ENCODE measurements at places on chromosomes 6 and 20. TPM values are rescaled to one million over a fixed set of nuclear protein-coding genes. Genes with fewer than 3 reads are reported as not detected.

Gene EPPIN
- total RNA-seq, result not detected

Gene MAPK14
- total RNA-seq, result 72.0 TPM

DNA sequence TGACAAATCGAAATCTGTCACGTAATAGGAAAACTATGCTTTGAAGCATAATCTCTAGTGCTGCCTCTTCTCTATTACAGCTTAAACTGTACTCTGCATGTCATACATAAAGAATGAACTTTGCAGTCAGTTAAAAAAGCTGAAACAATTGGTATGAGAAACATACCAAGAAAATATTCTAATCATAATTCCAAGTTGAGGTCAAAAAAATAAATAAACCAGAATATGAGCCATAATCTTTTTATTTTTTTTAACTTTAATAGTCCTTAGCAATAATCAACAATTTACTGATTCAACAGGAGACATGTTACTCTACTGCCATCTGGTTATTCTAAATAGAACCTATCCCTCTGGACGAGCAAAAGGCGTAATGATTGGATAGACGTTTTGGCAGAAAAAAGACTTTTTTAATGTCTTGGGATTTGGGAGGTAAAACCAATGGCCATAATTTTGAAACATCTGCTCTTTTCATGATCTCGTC, 224.4 kb upstream of the FLRT3 start:
- H3K36me3 ChIP-seq, result no peaks in the 10 kb centered on the region
- no peaks in the 10 kb centered on the region for H3K27me3 ChIP-seq
- DNase-seq, result no peak
- peaks cover 15% of the 10 kb centered on the region for H3K4me1 ChIP-seq

- no peak overlapping the region for H3K27ac ChIP-seq
- H3K36me3 ChIP-seq, result no peaks in the 10 kb centered on the region
- H3K4me1 ChIP-seq, result peaks cover 13% of the 10 kb centered on the region
- no peak overlapping the region for H3K4me3 ChIP-seq
Observed at GRCh38 chr6:21085643-21086042, 507.9 kb upstream of the SOX4 start.

DNA sequence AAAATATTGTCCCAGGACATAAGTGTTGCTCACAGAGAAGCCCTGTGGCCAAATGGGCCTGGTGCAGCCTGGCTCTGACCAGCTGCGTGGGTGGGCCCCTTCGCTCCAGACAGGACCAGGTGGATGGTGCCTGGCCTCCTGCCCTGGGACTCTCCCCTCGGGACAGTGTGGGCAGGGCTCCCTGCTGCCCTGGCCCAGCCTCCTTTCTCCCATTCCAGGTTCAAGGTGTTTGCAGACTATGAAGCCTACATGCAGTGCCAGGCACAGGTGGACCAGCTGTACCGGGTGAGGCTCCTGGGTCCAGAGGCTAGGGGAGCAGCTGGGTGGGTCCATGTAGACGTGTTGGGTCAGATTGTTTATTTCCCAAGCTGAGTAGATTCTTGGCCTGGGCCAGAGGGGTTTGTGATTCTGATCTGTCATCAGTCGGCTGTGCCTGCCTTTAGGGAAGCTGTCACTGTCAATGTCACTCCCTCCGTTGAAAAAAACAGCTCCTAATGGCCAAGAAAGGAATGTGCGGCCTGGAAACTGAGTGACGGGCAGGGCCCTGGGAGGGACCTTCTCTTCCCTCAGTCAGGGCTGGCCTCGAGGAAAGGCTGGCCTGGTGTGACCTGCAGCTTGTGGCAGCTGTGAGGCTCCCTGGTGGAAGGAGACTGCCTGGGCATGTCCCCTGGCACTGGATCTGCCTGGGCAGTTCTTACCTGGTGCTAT, 47.7 kb downstream of the PYGB start:
- H3K4me3 ChIP-seq, result no peak overlapping the region
- H3K4me1 ChIP-seq, result no peaks in the 10 kb centered on the region
- H3K27ac ChIP-seq, result no peak overlapping the region
- no peak for DNase-seq

GRCh38 chr6:55180258-55180657, 5.9 kb downstream of the HCRTR2 start:
- no peaks in the 10 kb centered on the region for H3K4me1 ChIP-seq
- H3K27me3 ChIP-seq, result no peaks in the 10 kb centered on the region
- H3K27ac ChIP-seq, result no peak overlapping the region

DNA sequence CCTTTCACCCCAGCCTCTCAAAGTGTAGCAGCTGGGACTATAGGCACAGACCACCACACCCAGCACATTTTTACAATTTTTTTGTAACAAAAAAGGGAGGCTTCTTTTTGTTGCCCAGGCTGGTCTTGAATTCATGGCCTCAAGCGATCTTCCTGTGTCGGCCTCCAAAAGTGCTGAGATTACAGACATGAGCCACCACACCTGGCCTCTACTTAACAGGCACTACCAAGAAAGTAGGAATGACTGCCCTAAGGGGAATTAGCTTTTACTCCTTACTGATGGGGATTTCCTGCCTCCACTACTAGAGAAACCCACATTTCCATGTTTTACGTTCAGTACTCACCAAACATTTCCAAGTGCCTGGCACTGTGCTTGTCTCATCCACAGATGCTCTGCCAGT, 109.6 kb downstream of the CARMIL1 start:
- no peak for DNase-seq
- no peaks in the 10 kb centered on the region for H3K4me1 ChIP-seq
- no peaks in the 10 kb centered on the region for H3K27me3 ChIP-seq
- H3K36me3 ChIP-seq, result no peaks in the 10 kb centered on the region
- no peak overlapping the region for H3K27ac ChIP-seq
- H3K4me3 ChIP-seq, result no peak overlapping the region

DNA sequence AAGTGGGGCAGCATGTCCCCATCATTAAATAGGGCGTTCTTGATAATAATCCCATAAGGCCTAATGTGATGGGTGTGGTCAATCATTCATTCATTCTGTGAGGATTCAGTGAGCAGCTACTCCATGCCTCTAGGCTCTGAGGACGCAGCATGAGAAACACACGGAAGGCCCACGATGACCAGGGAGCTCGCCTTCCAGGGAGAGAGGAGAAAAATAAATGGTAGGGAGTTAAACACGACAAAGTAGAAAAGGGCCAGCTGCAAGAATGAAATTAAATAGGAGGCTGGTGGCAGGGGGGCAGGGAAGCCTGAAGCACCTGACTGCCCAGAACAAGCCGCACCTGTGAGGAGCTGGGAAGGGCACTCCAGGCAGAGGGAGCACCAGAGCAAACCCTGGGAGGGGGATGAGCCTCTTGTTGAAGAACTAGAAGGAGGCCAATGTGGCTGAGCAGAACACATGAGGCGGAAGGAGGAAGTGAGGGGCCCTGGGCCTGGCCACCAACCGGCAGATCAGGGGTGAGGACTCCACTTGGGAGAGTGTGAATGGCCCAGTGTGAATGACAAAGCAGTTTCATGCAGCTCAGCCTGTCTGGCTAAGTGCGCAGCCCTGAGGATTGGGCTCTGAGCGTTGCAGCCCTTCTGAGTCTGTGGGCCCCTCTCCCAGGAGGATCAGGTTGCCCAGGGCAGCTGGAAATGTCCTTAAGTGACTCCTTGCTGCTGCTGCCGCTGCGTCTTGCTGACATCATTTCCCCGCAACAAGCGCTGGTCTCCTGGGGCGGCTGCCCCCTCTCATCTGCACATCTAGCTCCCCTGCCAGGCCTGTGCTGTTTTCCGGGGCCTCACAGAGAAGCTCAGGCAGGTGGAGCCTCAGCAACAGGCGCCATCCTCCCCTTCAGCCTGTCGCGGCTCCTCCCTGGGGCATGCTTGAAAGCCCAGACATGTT, 99.9 kb downstream of the CDH26 start:
- H3K36me3 ChIP-seq, result no peaks in the 10 kb centered on the region
- peak; percentile 48 for DNase-seq
- H3K27me3 ChIP-seq, result no peaks in the 10 kb centered on the region

GRCh38 chr6:132505158-132505557, 7.8 kb downstream of the STX7 start:
- no peaks in the 10 kb centered on the region for H3K36me3 ChIP-seq
- H3K4me3 ChIP-seq, result no peak overlapping the region
- no peak for DNase-seq

- H3K27ac ChIP-seq, result peak overlapping the region; percentile 54
- DNase-seq, result no peak
- H3K27me3 ChIP-seq, result no peaks in the 10 kb centered on the region
Observed at GRCh38 chr6:20204512-20204894, 7.8 kb downstream of the MBOAT1 start.

GRCh38 chr6:33724102-33725023, 12.9 kb upstream of the UQCC2 start:
- no peak for DNase-seq
- H3K4me1 ChIP-seq, result no peaks in the 10 kb centered on the region
- H3K27ac ChIP-seq, result no peak overlapping the region
- no peak overlapping the region for H3K4me3 ChIP-seq

- DNase-seq, result no peak
- no peak overlapping the region for H3K4me3 ChIP-seq
- peaks cover 19% of the 10 kb centered on the region for H3K4me1 ChIP-seq
- no peak overlapping the region for H3K27ac ChIP-seq
- H3K36me3 ChIP-seq, result no peaks in the 10 kb centered on the region
- no peaks in the 10 kb centered on the region for H3K27me3 ChIP-seq
Observed at GRCh38 chr20:44532981-44533331, 11.1 kb upstream of the SERINC3 start.

DNA sequence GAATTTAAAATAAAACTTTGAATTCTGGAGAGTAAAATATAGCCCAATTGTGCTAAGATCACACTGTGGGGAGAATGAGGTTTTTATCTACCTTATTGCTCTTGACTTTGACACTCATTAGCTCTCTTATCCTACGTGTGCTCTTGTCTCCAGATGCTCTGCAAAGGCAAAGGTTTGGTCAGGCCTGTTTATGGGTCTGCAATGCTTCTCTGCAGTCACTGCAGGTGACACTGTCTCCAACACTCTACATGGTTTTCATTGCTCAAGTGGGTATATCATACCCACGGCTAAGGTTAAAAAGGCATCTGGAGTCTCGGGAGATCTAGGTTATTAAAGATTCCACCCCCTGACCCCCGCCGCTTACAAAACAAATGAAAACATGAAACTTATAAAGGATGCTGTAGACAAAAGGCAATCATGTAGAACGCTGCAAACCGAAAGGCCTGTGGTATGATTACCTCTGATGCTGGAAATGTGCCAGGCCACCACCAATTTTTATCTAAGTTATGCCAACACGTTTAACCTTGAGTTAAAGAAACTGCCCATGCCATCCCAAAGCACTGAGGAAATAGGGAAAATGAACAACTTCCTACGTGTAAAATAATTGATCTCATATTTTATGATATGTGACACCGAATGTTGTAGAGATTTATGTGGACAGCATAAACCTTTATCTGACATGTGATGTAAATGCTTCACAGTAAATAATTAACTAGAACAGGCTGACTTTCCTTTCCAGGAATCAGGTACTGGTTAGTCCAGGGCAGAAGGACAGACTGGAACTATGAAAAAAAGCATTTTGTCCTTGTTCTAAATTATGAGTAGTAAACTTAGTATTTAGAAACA, 238.2 kb upstream of the NOX3 start:
- peak; percentile 6 for DNase-seq
- no peaks in the 10 kb centered on the region for H3K27me3 ChIP-seq
- H3K4me1 ChIP-seq, result peaks cover 16% of the 10 kb centered on the region
- no peaks in the 10 kb centered on the region for H3K36me3 ChIP-seq
- H3K4me3 ChIP-seq, result no peak overlapping the region

- no peak overlapping the region for H3K27ac ChIP-seq
- DNase-seq, result no peak
- no peaks in the 10 kb centered on the region for H3K4me1 ChIP-seq
- H3K4me3 ChIP-seq, result no peak overlapping the region
- no peaks in the 10 kb centered on the region for H3K27me3 ChIP-seq
- H3K36me3 ChIP-seq, result no peaks in the 10 kb centered on the region
Observed at GRCh38 chr6:134634966-134635365, 314.9 kb downstream of the ALDH8A1 start.

GRCh38 chr6:167703347-167703746, 123.4 kb upstream of the AFDN start:
- H3K4me3 ChIP-seq, result no peak overlapping the region
- no peaks in the 10 kb centered on the region for H3K36me3 ChIP-seq
- no peaks in the 10 kb centered on the region for H3K4me1 ChIP-seq
- H3K27me3 ChIP-seq, result no peaks in the 10 kb centered on the region
- no peak for DNase-seq

DNA sequence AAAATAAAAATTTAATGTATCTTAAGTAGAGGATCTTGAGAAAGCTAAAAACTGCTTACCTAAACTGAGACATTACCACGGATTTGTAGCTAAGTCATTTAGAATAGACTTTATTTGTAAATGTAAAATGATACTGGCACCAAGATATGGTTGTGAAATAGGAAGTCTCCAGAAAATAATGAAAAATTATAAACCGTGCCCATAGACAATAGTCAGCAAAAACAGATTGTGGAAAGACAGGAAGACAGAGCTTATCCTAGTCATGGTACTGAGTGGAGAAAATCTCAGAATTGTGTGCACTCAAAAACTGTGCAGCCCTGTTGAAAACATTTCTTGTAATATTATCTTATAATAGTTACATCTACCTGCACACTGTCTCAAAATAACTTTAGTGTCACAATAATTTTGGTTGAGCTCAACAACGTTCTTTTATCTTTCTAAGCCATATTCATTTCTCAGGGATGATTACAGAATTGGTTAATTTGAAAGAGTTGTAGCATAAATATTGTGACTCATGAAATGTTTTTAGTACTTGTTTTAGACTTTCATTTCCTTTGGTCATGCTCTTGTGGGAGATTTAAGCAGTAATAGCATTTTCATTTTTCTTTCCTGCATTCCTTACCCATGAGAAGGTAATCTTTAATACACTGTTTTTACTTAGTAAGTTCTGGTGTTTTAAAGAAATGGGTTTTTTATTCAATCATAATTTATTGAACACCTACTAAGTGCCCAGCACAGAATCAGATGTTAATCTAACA, 174.5 kb downstream of the SOX4 start:
- H3K4me1 ChIP-seq, result 0 out of 2 replicates have a peak, but pooled peaks cover 5% of the 10 kb centered on the region
- no peaks in the 10 kb centered on the region for H3K36me3 ChIP-seq
- no peak overlapping the region for H3K4me3 ChIP-seq
- no peak overlapping the region for H3K27ac ChIP-seq
- no peak for DNase-seq

DNA sequence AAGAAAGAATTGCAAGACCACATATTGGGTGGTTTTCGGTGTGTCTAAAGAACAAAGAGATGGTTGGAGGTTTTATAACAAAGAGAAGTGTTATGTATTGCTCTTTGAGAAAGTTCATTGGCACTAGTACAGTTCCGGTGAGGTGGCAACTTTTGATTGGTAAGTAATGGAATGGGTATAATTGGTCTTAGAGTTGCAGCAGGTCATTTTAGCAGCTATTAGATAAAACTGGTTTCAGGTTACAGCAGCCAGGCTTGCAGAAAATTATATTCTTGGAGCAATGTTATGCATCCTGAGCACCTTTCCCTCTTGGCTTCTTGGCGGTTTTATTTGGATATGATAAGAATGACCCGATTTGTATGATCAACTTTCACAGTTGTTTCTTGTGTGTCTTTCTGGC, 12.3 kb upstream of the SSTR4 start:
- H3K36me3 ChIP-seq, result no peaks in the 10 kb centered on the region
- DNase-seq, result no peak
- no peak overlapping the region for H3K4me3 ChIP-seq
- H3K27ac ChIP-seq, result peak overlapping the region; percentile 77

GRCh38 chr6:36109092-36109491, 21.2 kb upstream of the MAPK13 start:
- no peak overlapping the region for H3K27ac ChIP-seq
- no peak for DNase-seq
- no peaks in the 10 kb centered on the region for H3K4me1 ChIP-seq
- no peaks in the 10 kb centered on the region for H3K36me3 ChIP-seq

GRCh38 chr6:146029573-146030184, 817 bp downstream of the GRM1 start:
- no peak for DNase-seq
- no peaks in the 10 kb centered on the region for H3K36me3 ChIP-seq
- H3K27ac ChIP-seq, result no peak overlapping the region
- no peaks in the 10 kb centered on the region for H3K27me3 ChIP-seq
- H3K4me1 ChIP-seq, result no peaks in the 10 kb centered on the region
